Stimulated activated CD4-positive, alpha-beta T cell treated with anti-CD3 and anti-CD28 coated beads, TNF-alpha, amount 100 ng/mL, for 48 hours (primary cell): ENCODE measurements at places on chromosomes 1 and 21.
A peak's percentile ranks its signal among the peaks of the same experiment; 100 is the strongest.

DNA sequence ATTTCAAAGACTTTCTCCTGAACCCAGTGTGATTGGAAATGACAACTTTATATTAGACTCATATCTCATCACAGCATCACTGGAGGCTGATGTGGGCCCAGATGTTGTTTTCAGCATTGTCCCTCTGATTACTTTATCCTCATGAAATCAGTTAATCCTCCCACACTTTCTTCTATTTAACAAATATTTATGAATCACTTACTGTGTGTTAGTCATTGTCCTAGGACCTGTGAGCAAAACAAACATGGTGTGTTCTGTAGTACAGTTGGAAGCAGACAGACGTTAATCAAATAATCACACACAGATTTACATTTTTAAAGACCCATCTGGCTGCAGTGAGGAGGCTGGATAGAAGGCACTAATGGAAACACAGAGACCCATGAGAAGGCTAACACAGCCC is 383.7 kb downstream of the PRDM2 start:
- no peak for DNase-seq

DNA sequence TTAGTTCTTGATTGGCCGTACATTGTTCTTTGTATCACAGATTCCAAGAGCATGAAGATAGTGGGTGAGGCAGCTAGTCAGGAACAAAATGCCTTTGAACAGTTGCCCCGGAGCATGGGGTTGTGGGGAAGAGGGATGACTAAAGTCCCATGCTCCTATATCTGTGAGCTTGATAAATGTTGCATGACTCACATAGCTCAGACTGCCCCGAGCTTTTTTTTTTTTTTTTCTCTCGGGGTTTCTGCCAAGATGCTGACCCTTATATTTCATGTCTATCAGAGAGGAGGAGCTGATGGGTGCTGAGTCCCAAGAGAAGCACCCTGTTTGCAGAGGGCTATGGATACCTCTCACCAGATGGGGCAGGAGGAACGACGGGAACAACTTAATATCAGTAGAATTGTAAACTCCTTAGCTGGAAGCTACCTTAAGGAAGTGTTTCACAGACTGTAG is 40.6 kb downstream of the SRRM1 start:
- no peak for DNase-seq

GRCh38 chr1:198907423-198907746 is 268.5 kb downstream of the PTPRC start:
- DNase-seq: no peak

- DNase-seq: no peak
These were observed 80.0 kb upstream of the HP1BP3 start for GRCh38 chr1:20867062-20867461.

- DNase-seq: no peak
These were observed 2.2 kb downstream of the CHRM3 start for GRCh38 chr1:239388578-239388977.

GRCh38 chr1:50861772-50862171 is 98.3 kb downstream of the FAF1 start:
- DNase-seq: no peak

GRCh38 chr1:115225993-115226685 is 111.9 kb downstream of the NGF start:
- DNase-seq: no peak

DNA sequence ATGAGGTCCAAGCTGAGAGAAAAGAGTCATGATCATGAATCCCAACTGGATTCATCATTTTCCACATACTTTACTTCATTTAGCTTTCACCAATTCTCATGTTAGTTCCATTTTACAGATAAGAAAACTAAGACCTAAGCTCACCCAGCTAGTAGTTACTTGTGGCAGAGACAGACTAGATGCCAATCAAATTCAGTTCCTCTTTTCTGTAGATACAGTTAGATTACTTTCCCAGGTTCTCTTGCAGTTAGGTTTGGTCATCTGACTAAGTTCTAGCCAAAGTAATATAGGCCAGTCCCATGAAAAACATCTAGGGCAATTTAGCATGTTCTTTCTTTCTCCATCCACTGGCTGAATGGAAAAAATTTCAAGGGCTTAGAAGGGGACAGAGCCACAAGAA is 8.9 kb upstream of the KCND3 start:
- DNase-seq: no peak

DNA sequence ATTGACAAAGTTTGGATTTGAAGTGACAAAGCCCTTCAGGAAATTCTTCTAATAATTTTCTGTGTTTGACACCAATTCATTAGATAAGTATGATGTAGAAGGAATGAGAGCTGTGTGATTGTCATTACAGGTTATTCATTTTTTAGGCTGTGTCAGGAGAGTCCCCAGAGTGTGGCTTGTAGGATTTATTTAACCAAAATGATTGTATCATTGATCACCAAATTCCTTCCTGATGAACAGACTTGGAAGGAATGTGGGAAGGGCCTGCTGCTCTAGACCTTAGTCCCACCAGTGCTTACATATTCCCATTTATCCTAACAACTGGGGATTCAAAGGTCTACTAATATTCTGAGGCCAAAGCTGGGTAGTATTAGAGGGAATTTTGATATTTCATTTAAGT is 383.3 kb upstream of the KAZN start:
- no peak for DNase-seq

DNA sequence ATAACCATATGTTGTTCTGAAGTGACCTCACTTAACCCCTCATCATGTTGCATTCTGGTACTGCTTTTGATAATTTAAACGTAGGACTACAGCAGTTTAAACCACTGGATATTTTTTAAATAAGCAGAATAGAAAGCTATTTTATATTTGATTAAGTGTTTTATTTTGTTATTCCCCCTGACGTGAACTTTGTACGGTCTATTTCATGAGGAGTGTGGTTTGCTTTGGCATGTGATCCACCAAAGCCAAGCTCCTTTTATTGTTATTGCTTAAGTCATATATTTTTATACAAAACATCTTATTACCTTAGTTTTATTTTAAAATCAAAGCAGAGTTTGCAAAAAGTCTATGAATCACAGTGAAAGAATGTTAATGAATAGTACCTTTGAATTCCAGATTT is 101.4 kb upstream of the L1TD1 start:
- no peak for DNase-seq

GRCh38 chr1:159040206-159040605 is 30.5 kb downstream of the IFI16 start:
- no peak for DNase-seq

- no peak for DNase-seq
These were observed 47.6 kb downstream of the PKN2 start for GRCh38 chr1:88731475-88732269.

GRCh38 chr1:167175901-167176300 is 44.8 kb upstream of the POU2F1 start:
- no peak for DNase-seq

DNA sequence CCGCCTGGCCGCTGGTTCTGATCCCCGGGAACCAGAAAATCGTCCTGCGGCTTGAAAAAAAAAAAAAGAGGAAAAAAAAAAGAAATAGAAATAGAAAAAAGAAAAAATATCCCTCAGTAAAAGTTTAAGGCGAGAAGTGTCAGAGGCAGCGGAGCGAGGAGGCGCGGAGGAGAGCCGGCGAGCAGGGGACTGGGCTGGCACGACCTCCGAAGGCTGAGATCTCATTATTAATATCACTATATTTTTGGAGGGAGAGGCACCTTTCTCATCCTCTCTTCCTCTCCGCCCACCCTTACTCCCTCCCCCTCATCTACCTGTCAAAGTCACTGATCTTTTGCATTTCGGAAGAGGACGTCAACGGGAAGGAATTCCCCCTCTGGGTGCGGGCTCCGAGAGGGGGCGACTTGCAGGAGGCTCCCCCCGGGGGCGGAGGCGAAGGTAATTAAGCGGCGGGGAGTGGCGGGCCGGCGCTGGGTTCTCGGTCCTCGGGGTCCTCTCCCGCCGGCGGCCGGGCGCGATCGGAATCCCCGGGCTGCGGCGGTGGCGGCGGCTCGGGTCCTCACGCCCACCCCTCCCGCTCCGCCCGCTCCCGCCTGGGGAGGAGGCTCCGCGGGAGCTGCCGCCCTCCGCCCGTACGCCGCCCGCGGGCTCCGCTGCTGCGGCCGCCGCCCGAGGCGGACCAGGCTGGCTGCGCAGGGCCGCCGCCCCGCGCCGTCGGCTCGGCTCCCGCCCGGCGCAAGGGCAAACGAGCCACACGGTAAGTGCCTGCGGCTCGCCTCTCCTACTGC is at the start of gene NTNG1:
NTNG1 (plus strand) TSS at position 337 of the 788 bp plus-strand sequence.
- DNase-seq: no peak

DNA sequence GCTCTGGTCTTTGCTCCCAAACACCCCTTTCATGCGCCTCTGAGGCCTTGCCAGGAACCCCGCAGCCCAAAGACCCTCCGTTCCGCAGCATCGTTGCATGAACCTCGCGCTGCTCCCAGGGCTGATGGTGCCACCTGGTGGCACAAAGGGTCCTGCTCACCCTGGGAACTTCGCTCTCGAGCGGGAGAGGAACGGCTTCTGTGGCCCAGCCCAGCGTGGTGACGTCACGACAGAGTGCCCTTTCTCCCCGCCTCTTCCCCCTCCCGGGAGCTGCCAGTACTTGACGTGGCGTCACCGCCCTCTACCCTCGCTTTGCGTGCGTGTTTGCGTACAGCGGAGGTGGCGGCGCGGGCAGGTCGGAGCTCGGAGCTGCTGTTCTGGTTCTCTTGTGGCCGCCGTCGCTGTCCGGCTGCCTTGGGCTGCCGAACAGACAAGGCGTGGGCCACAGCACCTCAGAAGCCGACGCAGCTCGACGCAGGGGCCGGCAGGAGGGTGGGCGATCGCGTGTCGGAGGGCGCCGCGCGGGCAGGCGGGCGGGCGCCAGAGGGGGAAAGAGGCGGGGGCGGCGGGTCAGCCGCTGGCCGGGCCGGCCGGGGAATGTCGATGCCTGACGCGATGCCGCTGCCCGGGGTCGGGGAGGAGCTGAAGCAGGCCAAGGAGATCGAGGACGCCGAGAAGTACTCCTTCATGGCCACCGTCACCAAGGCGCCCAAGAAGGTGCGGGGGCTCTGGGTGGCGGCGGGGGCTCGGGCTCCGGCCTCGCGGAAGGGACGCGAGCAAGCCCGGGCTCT is at the start of gene AHCYL1:
AHCYL1 (plus strand) TSS at position 310 of the 791 bp plus-strand sequence; CDS start at position 598, 288 bp downstream.
- peak; percentile 98 for DNase-seq

- DNase-seq: no peak
These were observed 45.0 kb upstream of the BCL10 start for GRCh38 chr1:85321237-85321964.

GRCh38 chr1:119323216-119323982 is 45.2 kb upstream of the HAO2 start:
- DNase-seq: no peak

GRCh38 chr1:27906759-27907158 is 28.0 kb upstream of the SMPDL3B start:
- DNase-seq: no peak

DNA sequence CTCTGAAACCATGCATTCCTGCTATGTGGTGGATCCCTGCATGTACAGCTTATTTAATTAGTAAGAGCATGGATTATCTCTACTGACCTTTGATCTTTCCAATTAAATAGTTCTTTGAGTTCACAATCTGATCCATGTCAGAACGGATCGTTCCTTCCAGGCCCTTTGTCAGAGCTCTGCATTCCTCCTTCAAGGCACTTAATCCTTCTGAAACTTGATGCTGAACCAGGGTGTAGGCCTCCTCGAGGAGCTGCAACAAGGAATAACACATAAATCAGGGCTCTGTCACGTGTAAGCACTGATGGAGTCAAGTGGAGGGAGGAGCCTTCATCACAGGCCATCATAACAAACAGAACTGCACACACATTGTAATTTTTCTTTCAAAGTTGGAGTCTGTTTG is 68.4 kb upstream of the EDEM3 start:
- DNase-seq: no peak

DNA sequence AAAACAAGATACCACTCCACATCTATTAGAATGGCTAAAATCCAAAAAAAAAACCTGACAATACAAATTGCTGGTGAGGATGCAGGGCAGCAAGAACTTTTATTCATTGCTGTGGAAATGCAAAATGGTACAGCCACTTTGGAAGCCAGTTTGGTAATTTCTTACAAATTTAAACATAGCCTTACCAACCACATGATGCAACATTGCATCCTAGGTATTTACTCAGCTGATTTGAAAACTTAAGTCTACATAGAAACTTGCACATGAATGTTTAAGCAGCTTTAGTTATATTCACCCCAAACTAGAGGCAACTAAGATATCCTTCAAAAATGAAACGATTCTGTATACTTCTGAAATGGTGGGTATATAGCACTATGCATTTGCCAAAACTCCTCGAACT is 178.8 kb upstream of the PDE4B start:
- DNase-seq: no peak

DNA sequence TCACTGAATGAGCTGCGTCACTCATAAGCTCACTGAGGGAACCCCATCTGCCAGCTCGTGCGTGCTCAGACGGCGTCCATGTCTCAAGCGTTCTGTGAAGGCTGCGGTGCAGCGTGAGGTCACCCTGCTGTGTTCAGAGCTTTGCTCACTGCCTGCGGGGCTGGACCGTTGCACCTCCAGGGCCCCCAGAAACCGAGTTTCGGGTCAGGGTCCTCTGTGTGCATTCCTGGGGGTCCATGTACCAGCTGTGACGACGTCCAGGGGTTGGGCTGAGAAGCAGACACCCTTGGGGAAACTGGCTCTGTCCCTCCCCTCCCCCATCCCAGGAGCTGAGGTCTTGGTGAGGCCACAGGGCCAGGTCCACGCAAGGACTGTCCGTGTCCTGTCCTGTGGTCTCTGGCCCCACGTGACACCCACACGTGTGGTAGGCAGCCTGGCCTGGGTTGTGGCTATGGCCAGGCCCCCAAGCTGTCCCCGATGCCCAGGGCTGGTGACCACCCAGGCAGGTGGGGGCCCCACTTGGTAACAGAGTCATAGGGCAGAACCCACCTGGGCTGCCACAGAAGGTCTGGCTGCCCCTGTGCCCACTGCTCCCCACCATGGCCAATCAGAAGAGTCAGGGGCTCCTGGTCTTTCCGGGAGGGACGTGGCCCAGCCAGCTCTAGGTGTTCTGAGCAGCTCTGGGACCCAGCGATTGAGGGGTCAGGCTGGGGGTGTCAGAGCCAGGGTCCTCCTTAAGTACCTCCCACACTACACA is 24.4 kb downstream of the FTCD start:
- no peak for DNase-seq

GRCh38 chr21:33128538-33128937 is 58.6 kb downstream of the OLIG1 start:
- no peak for DNase-seq

DNA sequence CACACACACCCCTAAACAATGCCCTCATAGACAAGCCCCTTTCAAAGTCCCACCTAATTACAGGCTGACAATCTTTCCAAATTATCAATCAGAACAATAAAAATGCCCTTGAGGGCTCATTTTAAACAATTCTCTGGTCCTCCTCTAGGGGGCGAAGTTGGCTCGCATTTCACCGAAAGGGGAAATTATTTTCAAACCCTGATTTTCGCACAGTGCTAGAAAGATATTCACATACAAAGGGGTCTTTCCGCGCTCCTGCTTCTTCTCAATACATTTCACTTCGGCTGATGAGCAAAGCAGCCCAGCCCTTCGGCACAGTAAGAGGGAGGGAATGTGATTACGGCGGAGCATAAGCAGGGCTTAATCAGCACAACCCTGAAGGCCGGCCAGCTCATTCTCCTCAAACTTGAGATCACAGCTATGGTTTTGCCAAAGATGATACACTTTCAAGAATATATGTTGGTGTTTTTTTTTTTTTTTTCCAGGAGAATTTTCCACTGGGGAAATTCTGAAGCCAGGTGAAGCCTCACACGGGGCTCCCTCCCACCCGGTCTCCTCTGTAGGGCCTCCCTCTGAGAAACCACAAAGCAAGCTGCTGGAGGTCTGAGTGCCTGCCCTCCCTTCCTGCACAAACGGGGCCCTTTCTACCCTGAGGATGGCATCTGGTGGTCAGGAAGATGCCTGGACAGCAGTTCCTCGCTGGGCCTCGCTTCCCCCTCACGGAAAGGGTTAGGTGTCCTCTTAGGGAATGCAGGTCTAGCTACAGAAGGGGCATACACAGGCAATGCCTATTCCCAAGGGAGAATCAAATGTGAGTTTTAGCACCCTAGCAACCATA is 66.9 kb downstream of the GNG12 start:
- peak; percentile 41 for DNase-seq
